Suppressor macrophage (primary cell): ENCODE measurements at places on chromosomes 1 and 21.

DNA sequence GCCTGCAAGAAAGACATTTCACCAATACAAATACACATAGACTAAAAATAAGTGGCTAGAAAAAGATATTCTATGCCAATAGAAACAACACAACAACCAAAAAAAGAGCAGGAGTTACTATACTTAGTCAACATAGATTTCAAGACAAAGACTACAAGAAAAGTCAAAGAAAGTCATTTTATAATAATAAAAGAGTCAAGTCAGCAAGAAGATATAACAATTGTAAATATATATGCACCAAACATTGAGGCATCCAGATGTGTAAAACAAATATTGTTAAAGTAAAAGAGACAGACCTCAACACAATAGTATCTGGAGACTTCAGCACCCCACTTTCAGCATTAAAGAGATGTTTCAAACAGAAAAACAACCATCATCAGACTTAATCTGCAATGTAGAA lies 104.6 kb downstream of the AMY1C start:
- no peak for DNase-seq

- DNase-seq = no peak
These were observed 21.4 kb downstream of the ARHGAP29 start for GRCh38 chr1:94215955-94216354.

GRCh38 chr1:93591676-93592550 lies 89.7 kb downstream of the BCAR3 start:
- DNase-seq = peak; percentile 82

GRCh38 chr1:170707959-170708655 lies 44.2 kb downstream of the PRRX1 start:
- no peak for DNase-seq

- DNase-seq = no peak
These were observed 51.6 kb downstream of the PLPP3 start for GRCh38 chr1:56527548-56528302.

- no peak for DNase-seq
These were observed 997 bp downstream of the CASZ1 start for GRCh38 chr1:10795276-10796021.

DNA sequence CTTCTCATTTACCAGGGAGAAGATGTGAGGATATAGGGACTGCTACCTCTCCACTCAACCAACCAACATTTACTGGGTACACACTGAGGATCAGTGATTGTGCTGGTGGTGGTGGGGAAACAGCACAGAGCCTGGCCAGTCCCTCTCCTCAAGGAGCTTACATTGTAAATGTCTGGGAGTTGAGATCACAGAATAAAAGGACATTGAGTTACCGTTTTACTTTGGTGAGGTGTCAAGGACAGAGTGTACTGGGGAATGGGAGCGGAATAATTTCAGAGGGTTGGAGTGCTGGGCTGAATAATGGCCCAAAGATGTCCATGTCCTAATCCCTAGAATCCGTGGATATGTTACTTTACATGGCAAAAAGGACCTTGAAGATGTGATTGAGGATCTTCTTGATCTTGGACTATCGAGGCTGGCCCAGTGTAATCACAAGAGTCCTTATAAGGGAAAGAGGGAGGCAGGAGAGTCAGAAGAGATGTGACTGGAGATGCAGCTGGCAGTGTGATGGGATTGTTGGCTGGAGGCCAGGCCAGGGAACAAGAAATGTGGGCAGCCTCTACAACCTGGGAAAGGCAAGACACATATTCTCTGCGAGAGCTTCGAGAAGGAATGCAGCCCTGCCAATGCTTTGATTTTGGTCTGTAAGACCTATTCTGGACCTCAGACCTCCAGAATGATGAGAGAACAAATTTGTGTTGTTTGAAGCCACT lies 26.6 kb upstream of the RWDD3 start:
- no peak for DNase-seq

GRCh38 chr1:160206421-160207117 lies 1.4 kb downstream of the PEA15 start:
- peak; percentile 69 for DNase-seq

DNA sequence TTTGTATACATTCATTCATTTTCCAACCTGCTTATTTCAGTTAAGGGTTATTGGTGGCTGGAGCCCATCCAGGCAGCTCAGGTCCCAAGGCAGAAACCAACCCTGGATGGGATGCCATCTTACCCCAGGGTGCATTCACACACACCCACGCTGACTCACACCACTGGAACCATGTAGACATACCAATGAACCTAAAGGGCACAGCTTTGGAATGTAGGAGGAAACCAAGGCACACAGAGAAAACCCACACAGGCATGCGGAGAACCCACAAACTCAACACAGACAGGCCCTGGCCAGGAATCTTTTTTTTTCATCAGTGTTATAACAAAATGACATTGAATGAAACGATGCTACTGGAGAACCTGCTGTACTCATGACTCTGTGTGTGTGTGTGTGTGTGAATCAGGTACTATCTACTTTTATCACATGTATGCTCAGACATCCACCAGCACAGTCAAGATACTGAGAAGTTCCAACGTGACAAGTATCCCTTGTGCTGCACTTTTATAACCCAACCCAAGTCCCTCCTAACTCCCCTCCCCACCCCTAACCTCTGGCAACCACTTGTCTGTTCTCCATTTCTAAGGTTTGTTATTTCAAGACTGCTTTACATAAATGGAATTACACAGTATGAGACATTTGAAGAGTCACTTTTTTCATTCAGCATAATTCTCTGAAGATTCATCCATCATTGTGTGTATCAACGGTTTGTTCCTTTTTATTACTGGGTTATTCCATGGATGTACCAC lies 286.8 kb upstream of the PLD5 start:
- no peak for DNase-seq

DNA sequence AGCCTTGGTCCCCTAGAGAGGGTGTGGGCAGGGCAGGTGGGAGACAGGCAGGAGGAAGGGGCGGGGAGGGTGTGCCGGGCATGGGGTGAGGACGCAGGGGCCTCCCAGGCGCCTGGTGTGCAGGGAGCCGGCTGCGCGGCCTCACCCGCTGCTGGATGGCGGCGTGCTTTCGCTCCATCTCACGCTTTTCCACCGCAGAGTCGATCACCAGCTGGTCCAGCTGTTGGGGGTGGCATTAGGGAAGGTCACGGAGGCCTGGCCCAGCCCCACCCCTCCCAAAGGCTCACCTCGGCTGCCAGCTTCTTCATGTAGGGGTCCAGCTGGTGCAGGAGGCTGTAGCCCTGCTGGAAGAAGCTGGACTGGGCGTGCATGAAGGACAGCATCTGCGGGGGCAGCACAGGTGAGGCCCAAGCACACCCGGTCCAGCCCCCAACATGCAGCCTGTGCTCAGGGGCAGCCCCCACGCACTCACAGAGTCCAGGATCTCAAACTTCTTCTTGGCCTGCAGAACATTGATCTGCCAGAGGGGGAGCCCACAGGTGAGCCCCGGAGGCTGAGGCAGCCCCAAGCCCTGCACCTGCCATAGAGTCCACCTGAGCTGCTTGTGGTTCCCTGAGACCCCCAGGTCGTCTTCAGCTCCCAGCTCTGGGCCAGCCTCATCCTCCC lies 7.9 kb downstream of the ACAP3 start:
- DNase-seq = no peak

DNA sequence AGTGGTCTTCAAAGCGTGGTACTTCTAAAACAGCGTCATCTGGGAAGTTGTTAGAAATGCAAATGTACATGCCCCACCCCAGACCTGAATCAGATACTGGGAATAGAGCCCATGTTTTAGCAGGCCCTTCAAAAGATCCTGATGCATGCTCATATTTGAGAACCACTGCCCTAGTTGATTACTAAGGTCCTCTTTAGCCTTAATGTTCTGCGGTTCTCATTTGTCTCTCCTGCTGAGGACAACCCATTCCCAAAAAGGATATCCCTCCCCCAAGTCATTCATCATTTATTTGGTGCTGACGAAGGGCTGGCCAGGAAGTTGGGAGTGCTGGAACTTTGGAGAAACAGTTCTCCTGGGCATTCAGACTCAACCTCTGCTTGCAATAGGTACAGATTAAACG lies 92.4 kb upstream of the RALGPS2 start:
- no peak for DNase-seq

- no peak for DNase-seq
These were observed 66.5 kb upstream of the GADD45A start for GRCh38 chr1:67618285-67619018.

GRCh38 chr1:13513895-13514546 lies at the start of gene LRRC38:
Gene LRRC38 (minus strand): TSS chr1:13514003. CDS start chr1:13513593, 410 bp downstream.
- DNase-seq = no peak

DNA sequence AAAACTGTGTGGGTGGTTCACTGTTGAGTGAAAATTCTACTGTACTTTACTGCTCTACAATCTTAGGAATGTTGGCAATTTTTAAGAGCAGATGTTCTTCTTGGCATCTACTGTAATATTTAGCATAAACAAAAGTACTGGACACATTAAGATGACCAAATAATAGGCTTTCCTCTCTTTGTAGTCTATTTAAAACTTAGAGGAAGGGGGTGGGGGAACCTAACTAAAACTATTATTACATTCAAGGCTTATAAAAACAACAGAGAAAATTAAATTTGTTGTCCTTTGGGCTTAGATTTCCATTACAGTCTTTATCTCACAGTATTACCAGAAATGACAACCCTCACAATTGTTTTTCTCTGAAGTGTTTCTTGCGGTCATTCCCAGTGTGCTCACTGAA lies 181.2 kb downstream of the PLPPR4 start:
- no peak for DNase-seq

DNA sequence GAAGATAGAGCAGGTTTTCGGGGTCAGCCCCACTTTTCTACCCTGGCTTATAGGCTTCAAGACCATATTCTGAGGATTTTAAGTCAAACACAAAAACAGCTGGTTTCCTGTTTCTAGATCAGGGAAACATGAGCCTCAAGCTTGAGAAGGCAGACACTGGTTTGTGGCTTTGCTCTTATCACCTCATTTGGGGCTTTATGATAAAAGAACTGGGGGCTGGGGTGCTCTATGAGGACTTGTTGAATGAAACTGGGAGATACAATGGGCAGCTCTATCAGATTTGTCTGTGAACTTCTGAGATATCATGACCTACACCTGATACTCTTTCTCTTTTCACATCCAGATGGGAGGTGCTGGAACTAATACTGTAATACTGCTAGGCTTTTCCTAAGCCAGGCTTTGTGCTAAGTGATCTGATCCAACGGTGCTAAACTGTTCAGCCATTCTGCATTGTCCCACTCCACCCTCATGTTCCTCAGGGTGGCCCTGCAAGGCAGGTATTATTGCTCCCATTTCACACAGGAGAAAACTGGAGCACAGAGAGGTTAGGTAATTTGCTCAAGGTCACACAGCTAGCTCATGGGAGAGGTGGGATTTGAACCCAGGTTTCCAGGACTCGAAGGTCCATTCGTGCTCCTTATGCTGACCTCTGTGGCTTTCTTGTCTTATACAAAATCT lies 6.6 kb downstream of the AJAP1 start:
- DNase-seq = no peak

- no peak for DNase-seq
These were observed 16.3 kb upstream of the DESI2 start for GRCh38 chr1:244636488-244637259.

GRCh38 chr21:14869984-14870852 lies 194.6 kb downstream of the NRIP1 start:
- peak; percentile 60 for DNase-seq

DNA sequence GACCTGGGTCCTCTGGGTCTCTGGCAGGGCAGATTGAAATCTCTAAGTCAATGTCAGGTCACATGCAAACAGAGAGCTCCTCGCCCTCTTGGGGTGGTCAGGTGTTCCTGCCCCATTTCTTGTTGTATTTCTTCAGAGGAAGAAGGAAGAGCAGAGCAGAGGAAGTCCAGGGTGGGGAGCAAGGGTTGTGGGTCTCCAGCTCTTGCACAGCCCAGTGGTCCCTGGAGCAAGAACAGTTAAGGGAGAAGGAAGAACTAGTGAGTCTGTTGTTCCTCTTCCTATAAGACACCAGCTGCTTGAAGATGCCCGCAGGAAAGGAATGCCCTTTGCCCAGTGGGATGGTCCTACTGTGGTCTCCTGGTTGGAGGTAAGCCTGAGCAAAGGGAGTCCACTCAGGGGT lies 26.3 kb downstream of the MYOG start:
- peak; percentile 62 for DNase-seq

DNA sequence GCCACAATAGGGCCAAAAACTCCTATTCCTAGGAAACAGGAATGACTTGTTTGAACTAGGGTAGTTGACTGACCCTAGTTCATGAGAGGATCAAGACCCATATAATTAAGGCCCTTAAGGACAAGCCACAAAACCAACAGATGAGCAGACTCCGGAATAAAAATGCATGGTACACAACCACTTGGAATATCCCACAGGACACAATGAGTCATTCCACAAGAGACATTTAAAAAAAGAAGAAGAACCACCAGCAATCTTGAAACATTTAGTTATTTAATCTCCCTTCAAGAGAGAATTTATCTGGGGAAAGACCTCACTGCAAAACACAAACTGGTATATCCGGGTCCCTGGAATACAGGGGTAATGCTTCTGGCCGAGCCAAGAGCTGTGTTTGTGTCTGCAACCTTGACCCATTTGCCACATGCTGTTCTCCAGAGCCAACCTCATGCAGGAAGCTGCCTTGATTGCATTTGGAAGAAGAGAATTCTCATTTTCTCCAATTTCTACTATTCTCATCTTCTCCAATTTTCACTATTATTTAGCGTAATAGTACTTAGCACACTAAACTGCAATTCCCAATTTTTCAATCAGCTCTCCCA lies 135.5 kb downstream of the TGFBR3 start:
- no peak for DNase-seq

DNA sequence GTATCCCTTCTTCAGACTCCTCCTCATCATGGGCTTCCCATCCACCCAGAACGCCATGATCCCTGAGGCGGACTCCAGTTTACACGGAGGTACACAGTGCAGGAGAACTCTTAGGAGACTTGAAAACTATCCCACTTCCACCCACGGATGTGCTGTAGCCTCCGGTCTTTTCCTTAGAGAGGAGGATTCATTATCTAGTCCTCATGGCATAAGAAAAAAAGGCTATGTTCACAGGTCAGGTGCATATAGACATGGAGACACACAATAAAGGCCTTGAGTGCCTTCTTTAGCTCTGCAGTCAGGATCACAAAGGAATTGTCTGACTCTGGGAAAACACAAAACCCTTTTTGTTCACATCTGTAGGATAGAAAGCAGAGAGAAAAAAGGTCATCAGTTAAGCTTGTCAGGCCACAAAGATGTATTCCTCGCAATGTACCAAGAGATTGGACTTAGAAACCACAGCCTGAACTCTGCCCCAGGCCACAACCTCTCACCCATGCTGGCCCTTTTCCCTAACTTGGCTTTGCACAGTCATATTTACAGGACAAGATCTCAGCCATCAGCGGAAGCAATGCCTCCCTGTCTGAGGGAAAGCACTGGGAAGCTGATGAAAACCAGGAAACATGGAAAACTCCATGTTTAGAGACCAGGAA lies 9.0 kb downstream of the CRP start:
- DNase-seq = no peak

GRCh38 chr1:164867590-164867989 lies 308.6 kb downstream of the PBX1 start:
- DNase-seq = no peak

DNA sequence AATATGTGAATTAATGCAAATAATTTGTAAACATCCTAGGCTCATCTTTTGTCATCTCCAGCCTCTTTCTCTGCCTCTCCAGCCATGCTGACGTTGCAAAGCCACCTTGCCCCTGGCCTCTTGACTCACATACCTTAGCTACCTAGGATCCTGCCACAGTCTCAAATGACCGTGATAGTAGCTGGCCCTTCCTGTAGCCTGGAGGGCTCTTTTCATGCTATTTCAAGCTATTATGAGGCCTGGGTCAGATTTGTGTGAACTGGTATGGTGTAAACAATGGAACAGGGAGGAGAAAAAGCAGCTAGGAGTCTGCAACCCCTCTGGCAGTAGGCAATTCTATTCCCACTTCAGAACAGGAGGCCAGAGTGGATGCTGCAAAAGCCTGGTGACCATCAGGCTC lies 337.7 kb downstream of the DISC1 start:
- no peak for DNase-seq
